ENCODE measurements at places on chromosomes 12 and 14.
A peak's percentile ranks its signal among the peaks of the same experiment; 100 is the strongest.

GRCh38 chr12:22684140-22685118 lies 59.5 kb downstream of the ETNK1 start:
- peak; percentile 84 for DNase-seq

GRCh38 chr14:35261774-35262173 lies 30.4 kb upstream of the PSMA6 start:
- peak; percentile 15 for DNase-seq

GRCh38 chr14:67571991-67572323 lies 28.1 kb downstream of the PIGH start:
- DNase-seq, result no peak

- no peak for DNase-seq
These were observed 313.6 kb upstream of the RTL1 start for GRCh38 chr14:101217080-101217463.

GRCh38 chr14:54976316-54976715 lies 50.6 kb downstream of the WDHD1 start:
- DNase-seq, result peak; percentile 2

- peak; percentile 34 for DNase-seq
These were observed 102.0 kb downstream of the EGLN3 start for GRCh38 chr14:33848706-33849454.

- DNase-seq, result no peak
These were observed 131.4 kb downstream of the DACT1 start for GRCh38 chr14:58769011-58769643.

DNA sequence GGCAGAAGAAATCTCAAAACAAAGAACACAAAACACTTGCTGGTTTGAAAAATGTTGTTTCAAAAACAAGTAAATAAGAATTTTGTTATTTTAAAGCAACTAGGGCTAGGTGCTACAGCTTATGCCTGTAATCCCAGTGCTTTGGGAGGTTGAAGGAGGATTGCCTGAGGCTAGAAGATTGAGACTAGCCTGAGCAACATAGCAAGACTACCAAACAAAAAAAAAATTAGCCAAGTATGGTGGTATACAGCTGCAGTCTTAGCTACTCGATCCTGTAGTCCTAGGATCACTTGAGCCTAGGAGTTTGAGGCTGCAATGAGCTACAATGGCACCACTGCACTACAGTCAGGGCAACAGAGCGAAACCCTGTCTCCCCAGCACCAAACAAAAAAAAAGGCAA lies 32.6 kb upstream of the MTERF2 start:
- DNase-seq, result no peak

DNA sequence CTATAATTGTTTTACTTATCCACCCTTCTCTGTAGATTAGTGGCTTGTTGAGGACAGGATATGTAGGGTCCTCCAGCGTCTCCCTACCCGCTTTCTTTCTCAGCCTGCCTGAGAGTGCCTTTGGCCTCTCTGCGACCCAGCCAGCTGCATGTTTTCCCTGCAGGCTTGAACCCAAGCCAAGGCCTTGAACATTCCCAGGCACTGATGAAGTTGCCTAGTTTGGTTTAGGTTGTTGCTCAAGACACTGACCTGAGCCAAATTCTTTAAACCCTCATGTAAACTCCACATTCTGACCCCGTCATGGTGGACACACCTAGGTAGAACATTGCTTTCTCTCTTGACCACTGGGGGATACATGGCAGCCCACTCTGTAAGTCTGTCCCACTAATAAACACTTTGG lies 33.4 kb upstream of the TXNRD1 start:
- no peak for DNase-seq

DNA sequence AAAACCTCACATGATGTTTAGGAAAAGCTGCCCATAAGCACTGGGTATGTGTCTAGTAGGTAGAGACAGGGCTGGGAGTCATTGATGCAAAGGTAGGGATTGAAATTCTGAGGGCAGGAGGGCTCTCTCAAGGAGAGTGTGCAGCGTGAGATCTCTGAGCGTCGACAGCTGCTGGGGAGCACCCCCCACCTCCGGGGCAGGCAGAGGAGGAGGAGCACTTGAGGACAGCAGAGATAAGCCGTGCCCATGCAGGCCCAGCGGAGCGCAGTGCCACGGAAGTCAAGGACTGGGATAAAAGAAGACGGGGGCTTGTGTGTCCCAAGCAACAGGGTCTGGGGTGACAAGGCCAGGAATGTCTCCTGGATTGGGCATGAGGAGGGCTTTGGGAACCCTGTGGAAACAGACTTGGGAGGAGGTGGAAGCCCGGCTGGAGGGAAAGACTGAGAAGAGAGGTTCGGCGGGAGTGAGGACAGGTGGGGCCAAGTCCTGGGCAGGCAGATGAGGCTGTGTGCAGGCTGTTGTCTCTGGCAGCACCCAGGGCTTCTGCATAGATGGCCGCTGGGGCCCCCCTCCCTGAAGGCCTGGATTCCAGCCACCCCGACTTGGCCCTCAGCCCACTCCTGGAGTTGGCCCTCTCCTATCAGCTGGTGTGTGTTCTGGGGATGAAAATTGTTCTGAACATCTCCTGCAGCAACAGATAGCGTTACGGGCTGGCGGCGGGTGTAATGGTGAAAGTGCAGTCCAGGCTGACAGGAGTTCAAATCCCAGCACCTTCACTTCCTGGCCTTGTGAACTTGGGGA lies 1.9 kb downstream of the CACNA2D4 start:
- DNase-seq, result peak; percentile 23

DNA sequence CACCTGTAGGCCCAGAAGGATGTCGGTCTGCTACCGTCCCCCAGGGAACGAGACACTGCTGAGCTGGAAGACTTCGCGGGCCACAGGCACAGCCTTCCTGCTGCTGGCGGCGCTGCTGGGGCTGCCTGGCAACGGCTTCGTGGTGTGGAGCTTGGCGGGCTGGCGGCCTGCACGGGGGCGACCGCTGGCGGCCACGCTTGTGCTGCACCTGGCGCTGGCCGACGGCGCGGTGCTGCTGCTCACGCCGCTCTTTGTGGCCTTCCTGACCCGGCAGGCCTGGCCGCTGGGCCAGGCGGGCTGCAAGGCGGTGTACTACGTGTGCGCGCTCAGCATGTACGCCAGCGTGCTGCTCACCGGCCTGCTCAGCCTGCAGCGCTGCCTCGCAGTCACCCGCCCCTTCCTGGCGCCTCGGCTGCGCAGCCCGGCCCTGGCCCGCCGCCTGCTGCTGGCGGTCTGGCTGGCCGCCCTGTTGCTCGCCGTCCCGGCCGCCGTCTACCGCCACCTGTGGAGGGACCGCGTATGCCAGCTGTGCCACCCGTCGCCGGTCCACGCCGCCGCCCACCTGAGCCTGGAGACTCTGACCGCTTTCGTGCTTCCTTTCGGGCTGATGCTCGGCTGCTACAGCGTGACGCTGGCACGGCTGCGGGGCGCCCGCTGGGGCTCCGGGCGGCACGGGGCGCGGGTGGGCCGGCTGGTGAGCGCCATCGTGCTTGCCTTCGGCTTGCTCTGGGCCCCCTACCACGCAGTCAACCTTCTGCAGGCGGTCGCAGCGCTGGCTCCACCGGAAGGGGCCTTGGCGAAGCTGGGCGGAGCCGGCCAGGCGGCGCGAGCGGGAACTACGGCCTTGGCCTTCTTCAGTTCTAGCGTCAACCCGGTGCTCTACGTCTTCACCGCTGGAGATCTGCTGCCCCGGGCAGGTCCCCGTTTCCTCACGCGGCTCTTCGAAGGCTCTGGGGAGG lies at the start of gene LTB4R:
LTB4R (plus strand) TSS at position 857 of the 959 bp plus-strand sequence. CDS start 4,150 bp downstream, outside the sequence.
- peak; percentile 76 for DNase-seq

GRCh38 chr12:98701166-98701565 lies 56.1 kb downstream of the APAF1 start:
- no peak for DNase-seq

DNA sequence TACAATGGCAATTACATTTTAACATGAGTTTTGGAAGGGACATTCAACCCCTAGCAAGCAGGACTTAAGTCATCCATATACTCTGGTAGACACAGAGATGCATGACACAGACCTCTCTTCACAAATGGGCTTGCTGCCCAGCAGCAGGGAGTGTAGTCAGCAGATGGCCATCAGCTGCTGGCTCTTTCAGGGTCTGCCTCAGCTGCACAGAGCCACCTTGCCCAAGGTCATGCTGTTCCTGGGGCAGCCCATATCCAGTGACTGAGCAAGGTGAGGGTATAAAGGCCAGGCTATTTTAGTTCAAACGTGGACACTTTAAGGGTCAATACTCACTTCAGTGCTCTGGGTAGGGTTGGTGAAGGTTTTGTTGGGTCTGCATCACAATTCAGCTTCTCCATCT lies 58.3 kb upstream of the JDP2 start:
- no peak for DNase-seq

DNA sequence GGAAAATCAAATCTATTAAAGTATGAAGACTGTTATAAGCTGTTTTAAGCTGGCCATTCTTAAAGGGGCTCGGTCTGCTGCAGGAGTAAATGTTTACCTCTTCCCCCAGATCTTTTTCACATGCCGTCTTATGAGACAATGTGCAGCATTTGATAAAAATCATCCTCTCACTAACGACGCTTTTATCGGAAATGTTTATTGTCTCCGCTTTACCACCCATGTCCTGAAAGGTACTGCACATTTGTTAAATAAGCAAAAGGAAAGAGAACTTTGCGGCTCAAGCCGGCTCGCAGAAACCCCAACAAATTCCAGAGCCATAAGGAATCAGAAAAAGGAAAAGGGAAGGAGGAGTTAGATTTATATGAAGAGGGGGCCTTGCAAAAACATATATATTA lies 137.8 kb downstream of the HMGA2 start:
- no peak for DNase-seq

GRCh38 chr14:64990296-64990695 lies 3.6 kb downstream of the FNTB start:
- DNase-seq, result peak; percentile 36

DNA sequence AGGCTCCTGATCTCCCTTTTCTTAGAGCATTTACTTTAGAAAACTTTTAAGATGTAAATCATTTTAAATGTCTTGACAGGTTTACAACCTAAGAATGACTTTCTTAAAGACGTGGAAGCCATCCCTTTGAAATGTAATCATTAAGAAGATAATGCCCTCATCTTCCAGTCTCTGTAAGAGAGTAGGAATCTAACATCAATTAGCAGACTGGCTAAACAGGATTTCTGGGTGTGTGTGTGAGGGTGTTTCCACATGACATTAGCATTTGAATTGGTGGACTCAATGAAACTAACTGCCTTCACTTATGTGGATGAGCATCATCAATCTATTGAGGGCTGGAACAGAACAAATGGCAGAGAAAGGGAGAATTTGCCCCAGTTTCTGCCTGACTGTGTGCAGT lies 329.5 kb downstream of the RPL10L start:
- no peak for DNase-seq

GRCh38 chr12:117060246-117060928 lies 38.8 kb downstream of the TESC start:
- DNase-seq, result peak; percentile 89

DNA sequence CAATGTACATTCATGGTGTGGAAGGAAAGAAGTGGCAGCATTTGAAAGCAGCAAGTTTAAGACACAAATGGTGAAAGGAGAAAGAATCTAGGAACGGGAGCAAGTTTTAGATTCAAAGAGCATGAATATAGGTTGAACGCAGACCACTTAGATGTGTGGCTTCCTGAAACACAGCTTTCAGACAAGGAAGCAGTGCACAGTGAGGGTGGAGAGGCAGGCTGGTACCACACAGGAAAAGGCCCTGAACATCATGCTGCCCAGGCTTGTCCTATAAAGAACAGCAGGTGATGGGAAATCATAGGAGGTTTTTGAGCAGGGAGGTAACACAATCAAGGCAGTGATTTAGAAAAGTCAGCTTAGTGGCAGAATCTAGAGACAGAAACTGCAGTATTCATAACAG lies 35.6 kb downstream of the GNS start:
- no peak for DNase-seq

DNA sequence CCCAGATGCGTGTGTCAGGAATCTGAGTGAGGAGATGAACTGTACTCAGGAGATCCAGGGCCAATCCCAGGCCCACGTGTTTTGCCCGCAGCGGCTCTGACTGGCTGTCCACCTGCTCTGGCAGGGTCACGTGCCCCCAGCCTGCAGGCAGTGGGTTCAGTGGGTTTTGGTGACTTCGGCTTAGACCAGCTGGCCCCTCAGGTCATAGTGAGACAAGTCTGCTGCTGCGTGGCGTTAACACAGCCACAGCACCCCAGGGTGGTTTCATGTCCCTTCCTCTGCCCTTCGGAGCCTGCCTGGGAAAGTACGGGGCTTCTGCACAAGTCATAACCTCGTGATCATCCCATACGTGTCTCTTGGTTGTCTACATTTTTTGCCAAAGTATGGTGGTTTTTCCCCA lies 2.6 kb downstream of the FBRSL1 start:
- DNase-seq, result no peak

GRCh38 chr12:38887770-38888169 lies 17.6 kb downstream of the CPNE8 start:
- no peak for DNase-seq

- no peak for DNase-seq
These were observed 39.8 kb downstream of the RNF34 start for GRCh38 chr12:121439715-121440114.

DNA sequence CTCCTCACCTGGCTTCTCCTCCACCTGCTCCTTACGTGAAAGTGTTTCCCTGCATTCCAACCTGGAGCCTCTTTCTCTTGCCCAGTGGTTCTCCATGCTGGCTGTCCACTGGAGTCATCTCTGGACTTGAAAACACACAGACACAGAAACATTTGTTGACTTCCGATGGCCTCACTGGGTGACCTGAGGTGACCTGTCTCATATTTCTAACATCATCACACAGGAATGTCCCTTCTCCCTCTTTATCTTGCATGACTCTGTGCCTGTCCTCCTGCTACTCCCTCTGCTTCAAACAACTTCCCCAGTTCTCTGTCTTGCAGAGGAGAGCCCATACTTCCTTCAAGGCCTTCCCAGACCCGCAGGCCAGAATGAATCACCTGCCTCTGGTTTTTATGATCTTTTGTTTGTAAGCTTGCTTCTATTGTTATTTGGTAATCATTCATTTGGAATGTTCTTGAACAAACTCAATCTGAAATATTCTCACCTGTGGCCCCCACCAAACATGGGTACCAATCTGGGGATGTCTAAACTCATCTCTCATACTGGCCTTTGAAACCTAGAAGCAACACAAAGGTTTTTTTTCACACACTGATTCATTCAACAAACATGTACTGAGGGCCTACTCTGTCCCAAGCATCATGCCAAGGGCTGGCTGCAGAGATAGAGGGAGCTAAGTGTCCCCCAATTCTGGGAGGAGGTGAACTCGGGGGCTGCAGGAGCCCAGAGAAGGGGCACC lies 9.7 kb upstream of the RIN3 start:
- DNase-seq, result no peak

GRCh38 chr12:28583701-28584261 lies 393.5 kb downstream of the CCDC91 start:
- DNase-seq, result peak; percentile 97

Data from NB4 (cell line).